ENCODE measurements at places on chromosomes 16 and 17. TPM values are rescaled to one million over a fixed set of nuclear protein-coding genes. Genes with fewer than 3 reads are reported as not detected.

GRCh38 chr16:10314811-10315210 lies 71.0 kb upstream of the ATF7IP2 start:
- no peak for DNase-seq

The UTS2R gene
- not detected for total RNA-seq

- DNase-seq: no peak
Observed at GRCh38 chr16:11152677-11153331, 103.2 kb downstream of the SOCS1 start.

The PRSS36 gene
- total RNA-seq: 0.63 TPM

- DNase-seq: no peak
Observed at GRCh38 chr17:29168079-29168758, 12.0 kb downstream of the MYO18A start.

GRCh38 chr17:43839670-43840108 lies 6.7 kb upstream of the MPP3 start:
- DNase-seq: no peak

DNA sequence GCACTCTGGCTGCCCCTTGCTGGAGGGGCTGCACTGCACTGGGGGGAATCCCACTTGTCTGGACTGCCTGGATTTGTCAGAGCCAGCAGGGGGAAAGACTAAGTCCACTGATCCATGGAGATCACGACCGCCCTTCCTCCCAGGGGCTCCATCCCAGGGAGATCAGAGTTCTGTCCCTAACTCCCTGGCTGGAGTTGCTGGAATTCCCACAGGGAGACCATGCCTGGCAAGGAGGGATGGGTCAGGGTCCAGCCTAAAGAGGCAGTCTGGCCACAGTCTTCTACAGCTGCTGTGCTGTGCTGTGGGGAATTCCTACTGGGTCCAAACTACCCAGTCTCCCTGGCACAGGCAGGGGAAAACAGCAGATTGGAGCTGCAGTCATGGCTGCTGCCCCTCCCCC lies 311.9 kb downstream of the ZFHX3 start:
- DNase-seq: no peak

The MYCBPAP gene
- total RNA-seq: 0.43 TPM

The METTL2A gene
- total RNA-seq: 18.1 TPM

GRCh38 chr16:47056688-47057629 lies 83.5 kb upstream of the DNAJA2 start:
- no peak for DNase-seq

DNA sequence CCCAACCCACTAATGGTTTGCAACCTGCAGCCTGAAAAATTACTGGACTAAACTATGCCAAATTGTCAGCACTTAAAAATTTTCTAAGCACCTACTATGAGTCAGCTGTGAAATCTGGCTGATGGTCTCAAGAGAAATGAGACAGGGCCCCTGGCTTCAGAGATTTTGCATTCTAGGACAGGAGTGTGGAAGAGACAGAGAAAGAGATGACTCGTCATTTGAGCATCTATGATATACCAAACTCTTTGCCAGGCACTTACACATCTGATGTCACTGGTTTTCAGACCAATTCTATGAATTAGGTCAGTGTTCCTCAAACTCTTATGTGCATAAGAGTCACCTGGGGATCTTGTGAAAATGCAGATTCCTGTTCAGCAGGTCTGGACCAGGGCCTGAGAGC lies 44.4 kb downstream of the CLEC19A start:
- DNase-seq: no peak

DNA sequence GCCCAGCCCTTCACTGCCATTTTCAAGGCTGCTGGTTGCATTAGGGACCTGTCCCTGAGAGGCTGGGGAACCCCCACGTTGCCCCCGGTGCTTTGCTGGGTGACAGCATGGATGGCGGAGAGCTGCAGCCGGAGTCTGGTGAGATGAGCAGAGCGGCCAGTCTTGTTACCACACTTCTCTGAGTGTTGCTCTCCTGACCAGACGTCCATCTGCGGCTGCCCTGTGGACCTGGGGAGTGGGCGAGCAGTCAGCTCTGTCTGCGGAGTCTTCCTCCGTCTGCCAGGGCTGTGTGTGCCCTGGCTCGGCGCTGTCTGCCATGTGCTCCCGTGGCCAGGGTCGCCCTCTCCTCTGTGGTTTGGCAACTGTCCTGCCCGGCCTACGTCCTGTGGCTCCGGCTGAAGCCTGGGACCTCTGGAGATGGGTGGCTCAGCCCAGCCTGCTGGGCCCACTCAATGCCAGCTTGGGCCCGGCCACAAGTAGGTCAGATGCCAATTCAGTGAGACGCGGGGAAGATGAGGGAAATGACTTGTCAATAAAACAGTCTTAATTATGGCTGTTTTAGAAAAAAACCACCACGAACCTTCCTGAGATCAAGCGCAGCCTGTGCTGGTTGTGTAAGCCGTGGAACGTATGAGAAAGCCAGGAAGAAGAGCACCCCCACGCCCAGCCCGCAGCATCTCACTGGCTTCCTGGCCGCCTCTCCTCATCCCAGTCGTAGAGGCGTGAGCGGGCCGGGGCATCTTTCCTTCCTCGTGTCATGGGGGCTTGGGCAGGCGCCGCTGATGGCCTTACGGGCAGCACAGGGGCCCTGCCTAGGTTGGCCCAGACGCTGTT lies 7.9 kb downstream of the KCTD5 start:
- DNase-seq: no peak

DNA sequence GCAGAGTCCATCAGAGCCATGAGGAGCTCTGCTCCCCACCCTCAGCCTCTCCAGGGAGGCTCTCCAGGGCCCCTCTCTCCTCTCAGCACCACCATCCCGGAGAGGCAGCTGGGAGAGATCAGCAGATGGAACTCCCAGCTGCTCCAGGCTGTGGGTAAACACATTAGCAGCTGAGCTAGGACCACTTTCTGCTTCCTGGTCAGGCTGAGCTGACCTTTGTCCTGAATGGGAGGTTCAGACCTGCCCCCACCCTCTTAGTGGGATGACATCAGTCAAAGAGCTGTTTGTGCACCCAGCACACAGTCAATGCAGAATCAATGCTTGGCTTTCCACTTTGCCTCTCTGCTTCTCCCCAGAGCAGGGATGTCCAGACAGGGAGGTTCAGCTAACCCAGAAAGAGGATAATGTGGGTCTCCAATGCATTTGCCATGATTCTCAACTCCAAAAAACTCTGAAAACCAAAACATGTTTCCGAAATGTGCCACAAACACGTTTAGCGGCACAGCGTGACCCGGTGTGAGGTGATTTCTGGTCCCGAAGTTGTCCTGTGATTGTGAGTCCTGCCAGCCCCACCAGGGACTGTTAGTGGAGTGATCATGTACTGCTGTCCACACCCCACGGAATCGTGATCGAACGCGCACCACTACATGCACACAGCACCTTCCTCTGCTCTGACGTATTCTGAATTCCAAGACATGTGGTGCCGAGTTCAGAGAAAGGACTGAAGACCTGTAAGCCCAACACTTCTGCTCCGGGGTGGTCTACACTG lies 6.7 kb downstream of the GPR142 start:
- peak; percentile 83 for DNase-seq

The EFCAB5 gene
- total RNA-seq: 0.12 TPM

The FBXW10B gene
- total RNA-seq: 0.68 TPM

The ARL5C gene
- not detected for total RNA-seq

The SOX9 gene
- total RNA-seq: 36.9 TPM

- DNase-seq: no peak
Observed at GRCh38 chr17:1008008-1008761, 11.3 kb downstream of the TIMM22 start.

The SCN4A gene
- total RNA-seq: under 0.01 TPM

The SPATA22 gene
- not detected for total RNA-seq

The CACNG5 gene
- total RNA-seq: not detected

- DNase-seq: peak; percentile 91
Observed at GRCh38 chr17:8409966-8410882, 12.6 kb upstream of the RNF222 start.

DNA sequence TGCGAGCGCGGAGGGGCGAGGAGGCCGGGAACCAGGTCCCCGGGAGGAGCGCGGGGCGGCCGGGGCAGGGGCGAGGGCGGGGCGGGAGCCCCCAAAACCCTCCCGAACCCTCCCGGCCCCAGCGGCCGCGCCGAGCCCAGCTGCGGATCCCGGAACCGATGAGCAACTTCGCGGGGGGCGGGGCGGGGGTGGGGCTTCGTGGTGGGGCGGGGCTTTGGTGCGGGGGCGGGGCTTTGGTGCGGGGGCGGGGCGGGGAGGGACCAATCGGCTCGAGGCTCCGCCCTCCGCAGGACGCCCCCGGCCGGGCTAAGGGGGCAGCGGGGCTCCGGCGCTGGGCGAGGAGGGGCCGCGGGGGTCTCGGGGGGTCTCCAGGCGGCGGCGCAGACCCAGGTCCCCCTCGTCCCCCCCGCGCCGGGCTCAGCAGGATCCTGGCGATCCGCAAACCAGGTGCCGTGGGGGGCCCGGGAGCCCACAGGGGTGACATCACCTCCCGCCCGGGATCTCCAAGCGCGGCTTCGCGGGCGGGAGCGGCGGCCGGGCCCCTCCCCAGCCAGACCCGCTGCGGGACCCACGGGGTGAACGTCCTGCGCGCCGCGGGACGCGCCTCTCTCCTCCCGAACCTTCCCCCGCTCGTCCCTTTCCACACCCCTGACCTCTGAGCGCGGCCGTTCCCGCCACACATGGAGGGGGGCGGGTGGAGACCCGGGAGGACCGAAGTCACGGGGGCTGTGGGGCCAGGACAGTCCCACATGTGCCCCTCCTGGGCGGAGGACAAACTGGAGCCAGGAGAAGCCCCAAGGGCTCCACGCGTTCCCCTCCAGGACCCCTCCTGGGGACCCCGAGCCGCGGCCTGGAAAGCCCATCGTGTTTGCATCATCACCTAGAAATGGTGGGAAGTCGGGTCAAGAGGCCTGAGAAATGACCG lies at the start of gene ABR:
ABR (minus strand) TSS at position 164 of the 925 bp plus-strand sequence. CDS start 254 bp downstream, outside the sequence.
- peak; percentile 68 for DNase-seq

GRCh38 chr17:83143817-83144231 lies 64.4 kb downstream of the METRNL start:
- DNase-seq: no peak

GRCh38 chr17:30336369-30337171 lies 2.7 kb upstream of the TMIGD1 start:
- DNase-seq: peak; percentile 82

The PNPO gene
- total RNA-seq: 18.6 TPM

- DNase-seq: no peak
Observed at GRCh38 chr16:69057400-69058378, 47.8 kb upstream of the HAS3 start.

The KDM6B gene
- total RNA-seq: 5.9 TPM

DNA sequence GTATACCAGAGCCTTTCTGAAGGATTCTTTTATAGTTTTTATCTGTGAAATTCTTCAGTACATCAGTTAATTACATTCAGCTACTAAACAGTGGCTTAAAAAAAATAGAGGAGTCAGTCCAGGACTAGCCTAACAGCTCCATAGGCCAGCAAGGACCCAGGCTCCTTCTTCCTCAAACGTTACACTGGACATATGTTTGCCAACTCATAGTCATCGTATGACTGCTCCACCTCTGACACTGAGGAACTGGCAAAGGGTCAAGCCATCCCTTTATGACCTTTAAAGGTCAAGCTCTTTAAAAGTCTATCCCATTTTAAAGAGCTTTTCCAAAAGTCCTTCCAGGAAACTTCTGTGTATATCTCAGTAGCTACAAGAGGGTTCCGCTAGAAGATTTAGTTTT lies 36.6 kb downstream of the PHLPP2 start:
- no peak for DNase-seq

The UNC13D gene
- total RNA-seq: 2.2 TPM

Data from hepatocyte (in vitro differentiated cells).